ENCODE measurements at places on chromosomes 2 and 18. TPM values are rescaled to one million over a fixed set of nuclear protein-coding genes. Genes with fewer than 3 reads are reported as not detected.

DNA sequence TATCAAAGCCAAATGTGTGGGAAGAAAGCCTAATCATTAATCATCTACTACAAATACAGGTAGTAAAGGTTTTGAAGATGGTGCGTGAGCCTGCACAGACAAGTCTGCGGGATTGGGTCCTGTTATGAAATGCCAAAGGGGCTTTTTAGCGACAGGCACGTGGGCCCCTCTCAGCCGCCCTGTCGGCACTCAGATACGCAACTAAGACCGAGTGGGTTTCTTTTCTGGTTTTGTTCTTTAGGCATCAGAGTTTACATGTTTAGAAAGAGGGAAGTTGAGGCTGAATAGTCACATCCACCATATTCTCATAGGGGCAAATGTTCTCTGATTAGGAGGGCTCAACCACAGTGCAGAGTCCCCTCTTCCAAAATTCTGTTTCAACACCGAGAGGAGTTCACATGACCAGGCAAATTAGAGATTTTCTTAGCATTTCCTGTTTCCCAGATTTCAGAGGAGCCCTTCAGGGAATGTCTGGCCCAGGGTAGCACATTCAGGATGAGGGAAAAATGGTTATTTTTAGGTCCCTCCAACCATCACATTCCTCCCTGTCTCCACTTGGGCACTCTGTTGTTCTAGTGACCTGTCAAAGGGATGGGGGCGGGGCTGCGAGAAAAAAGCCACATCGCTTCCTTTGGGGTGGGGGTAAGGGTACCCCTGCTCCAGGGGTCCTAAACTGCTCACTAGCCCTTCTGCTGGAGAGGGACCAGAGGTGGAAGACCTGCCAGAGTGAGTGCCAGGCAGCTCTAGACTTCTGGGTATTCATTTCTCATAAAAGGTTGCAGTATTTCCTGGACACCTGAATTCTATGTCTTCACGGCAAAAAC, 159.2 kb downstream of the BCL2 start:
- no peak for DNase-seq

- no peak for DNase-seq
Measured at GRCh38 chr18:63109802-63110201, 209.8 kb downstream of the BCL2 start.

DNA sequence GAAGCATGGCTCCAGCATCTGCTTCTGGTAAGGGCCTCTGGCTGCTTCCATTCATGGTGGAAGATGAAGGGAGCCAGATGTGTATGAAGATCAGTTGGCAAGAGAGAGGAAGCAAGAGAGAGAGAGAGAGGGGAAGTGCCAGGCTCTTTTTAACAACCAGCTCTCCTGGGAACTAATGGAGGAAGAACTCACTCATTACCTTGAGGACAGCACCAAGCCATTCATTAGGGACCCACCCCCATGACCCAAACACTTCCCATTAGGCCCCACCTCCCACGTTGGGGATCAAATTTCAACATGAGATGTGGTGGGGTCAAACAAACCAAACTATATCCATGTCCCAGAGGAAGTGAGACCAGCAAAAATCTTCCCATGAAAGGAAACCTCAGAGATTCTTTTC, 124.8 kb upstream of the SIX2 start:
- no peak for DNase-seq

- no peak for DNase-seq
Measured at GRCh38 chr2:209977386-209978239, 24.8 kb upstream of the RPE start.

DNA sequence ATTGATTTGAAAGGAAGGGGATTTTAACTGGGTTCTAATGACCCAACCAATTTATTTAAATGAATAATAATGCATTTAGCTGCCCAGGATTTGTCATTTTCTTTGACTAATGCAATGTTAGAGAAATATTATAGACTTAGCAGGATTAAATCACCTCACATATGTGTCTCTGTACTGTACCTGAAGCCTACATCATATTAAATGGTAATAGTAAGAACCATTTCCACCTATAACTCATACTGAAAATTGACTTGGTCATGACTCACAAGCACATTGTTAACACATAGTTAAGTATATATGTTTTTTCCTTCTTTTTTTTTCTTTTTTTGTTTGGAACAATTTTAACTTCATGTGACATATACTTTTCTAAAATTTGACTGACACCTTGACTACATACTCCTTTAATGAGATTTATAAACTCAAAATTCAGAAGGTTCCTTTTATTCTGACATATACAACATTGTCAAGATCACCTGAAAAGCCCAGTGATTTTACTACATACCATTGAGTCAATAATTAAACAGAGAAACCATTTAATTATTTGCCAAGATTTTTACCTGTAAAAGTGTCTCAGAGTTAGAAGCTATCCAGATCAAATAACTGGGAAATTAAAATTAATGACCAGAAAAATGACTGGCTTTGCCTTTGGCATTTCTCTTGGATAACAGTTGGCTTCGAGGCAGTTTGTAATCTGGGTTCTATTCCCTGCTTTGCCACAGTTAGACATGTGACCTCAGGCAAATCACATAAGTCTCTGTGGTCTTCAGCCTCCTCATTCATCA, 58.8 kb upstream of the CDC42EP3 start:
- DNase-seq, result no peak

GRCh38 chr2:215657844-215658243, 222.0 kb upstream of the FN1 start:
- no peak for DNase-seq

GRCh38 chr2:225660262-225661131, 261.0 kb downstream of the NYAP2 start:
- peak; percentile 81 for DNase-seq

Gene C2orf78
- total RNA-seq, result 0.37 TPM

DNA sequence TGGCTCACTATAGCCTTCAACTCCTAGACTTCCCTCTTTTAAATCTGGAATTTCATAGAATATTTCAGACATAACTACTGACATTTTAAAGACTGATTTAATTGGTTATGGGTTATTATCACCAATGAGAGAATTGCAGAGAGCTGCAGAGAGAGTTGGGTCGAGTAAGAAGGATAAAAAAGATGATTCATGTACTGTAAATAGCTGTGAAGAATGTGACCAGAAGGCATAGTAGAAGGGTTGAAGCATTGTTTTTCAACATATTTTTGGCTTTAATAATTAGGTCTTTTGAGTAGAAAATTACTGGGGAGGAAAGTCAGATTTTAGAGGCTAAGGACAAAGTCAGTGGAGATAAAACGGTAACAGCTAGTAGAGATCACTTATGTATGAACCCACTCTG, 503.2 kb upstream of the SLC8A1 start:
- no peak for DNase-seq

GRCh38 chr2:58594175-58594574, 353.1 kb upstream of the FANCL start:
- peak; percentile 22 for DNase-seq

Gene GALNT3
- total RNA-seq, result 20.5 TPM

GRCh38 chr2:231709636-231709980, 1.3 kb downstream of the PTMA start:
- no peak for DNase-seq

GRCh38 chr2:182148344-182148743, 162.7 kb downstream of the PPP1R1C start:
- no peak for DNase-seq

- DNase-seq, result no peak
Measured at GRCh38 chr2:203360833-203361430, 32.7 kb downstream of the ABI2 start.

DNA sequence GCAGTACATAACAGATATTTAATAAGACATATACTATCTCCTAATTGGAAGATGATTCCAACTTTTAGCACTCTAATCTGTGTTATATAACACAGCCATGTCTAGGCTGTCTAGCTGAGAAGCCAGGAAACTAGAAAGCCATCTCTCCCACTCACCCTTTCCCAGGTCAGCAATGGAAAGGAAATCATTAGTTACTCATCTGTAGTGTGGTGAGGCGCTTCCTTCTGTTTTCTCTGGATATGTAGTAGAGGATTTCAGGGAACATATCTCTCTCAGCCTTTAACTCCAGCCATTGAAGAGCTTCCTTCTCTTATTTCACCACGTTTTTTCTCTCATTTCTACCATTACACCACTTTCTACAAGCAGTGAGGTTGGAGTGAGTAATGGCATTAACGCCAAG, 19.4 kb downstream of the RBBP8 start:
- no peak for DNase-seq

Gene SMCHD1
- 30.9 TPM for total RNA-seq

Gene GALNT13
- total RNA-seq, result 8.8 TPM

- DNase-seq, result no peak
Measured at GRCh38 chr2:42314892-42315468, 46.0 kb downstream of the COX7A2L start.

- no peak for DNase-seq
Measured at GRCh38 chr2:229910147-229910831, 11.5 kb downstream of the TRIP12 start.

Gene RAD51AP2
- 0.30 TPM for total RNA-seq

DNA sequence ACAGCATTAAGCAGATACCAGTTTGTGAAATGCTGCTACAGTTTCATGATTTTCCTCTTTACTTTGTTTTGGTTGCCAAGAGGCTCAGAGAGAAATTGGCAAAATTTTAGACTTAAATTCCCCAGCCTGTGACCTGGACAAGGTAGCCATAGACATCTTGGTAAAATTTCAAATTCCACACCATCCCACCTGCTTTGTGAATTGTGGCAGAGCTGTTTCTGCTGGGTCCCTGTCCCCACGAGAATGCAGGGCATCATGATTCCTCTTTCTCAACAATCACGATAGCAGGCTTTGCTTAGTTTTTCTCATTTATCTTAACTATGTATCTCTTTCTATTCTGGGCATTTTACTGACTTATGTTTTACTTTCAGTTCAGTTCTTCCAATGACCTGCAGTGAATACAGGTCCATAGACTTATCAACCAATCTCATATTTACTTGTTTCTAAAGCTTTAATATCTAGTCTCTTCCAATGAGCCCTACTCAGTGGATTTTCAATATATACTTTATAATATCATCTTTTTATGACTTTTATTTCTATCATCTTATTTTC, 351.6 kb downstream of the SOCS6 start:
- DNase-seq, result no peak

GRCh38 chr2:239934571-239935171, 90.5 kb downstream of the NDUFA10 start:
- peak; percentile 81 for DNase-seq

GRCh38 chr2:238158509-238159070, at the start of gene ERFE:
TSS of gene ERFE (plus strand) at chr2:238158970. CDS start at chr2:238159008, 38 bp downstream.
- DNase-seq, result peak; percentile 66

DNA sequence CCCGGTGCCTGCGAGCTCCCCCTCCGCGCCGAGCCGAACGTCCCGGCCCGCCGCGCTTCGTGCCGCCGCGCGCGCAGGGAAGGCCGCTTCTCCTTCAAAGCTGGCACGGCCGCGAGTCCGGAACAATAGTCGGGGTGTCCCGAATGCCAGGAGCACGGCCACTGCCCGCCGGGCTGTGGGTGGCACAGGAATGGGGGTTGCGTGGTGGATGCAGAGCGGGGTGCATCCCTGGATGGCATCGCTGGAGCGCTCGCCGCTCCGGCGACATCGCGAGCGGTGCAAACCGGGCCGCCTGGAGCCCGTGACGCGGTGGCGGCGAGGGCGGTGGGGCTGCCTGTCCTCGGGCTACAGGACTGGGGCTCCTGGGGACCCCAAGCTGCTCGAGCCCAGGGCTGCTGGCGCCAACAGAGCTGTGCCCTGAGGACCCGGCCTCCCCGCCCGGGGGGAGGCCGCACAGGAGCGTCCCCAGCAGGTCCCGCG, 1.1 kb upstream of the SATB2 start:
- no peak for DNase-seq

Gene EML6
- 2.5 TPM for total RNA-seq

DNA sequence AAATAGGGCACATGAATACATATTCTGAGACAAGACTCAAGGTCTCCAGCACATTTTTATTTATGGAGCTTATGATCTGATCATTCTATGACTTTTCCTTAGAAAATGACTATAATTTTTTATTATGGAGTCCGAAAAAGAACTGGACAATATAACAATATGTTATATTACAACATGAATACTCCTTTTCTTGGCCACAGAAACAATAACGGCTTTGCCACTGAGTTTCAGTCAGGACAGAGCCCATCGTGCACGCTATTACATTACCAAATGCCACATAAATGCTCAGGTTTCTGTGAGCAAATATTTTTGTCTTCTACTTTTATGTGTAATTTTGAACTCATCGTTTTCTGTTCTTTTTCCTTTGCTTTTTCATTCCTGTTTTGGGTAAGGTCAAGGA, 509.2 kb upstream of the ZEB2 start:
- DNase-seq, result no peak

- no peak for DNase-seq
Measured at GRCh38 chr18:75364512-75365253, 62.8 kb downstream of the SMIM21 start.

DNA sequence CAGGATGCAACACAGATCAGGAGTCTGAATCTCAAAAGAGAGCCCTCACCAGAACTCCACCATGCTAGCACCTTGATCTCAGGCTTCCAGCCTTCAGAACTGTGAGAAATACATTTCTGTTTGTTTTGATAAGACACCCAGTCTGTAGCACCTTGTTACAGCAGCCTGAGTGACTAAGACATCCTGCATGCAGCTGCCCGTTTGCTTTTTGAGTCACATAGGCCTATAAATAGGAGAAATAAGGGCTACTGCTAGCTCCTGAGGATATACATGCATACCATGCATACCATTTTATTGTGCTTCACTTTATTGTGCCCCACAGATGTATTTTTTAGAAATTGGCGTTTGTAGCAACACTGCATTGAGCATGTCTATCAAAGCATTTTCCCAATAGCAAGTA, 337.8 kb downstream of the CDH2 start:
- DNase-seq, result no peak

DNA sequence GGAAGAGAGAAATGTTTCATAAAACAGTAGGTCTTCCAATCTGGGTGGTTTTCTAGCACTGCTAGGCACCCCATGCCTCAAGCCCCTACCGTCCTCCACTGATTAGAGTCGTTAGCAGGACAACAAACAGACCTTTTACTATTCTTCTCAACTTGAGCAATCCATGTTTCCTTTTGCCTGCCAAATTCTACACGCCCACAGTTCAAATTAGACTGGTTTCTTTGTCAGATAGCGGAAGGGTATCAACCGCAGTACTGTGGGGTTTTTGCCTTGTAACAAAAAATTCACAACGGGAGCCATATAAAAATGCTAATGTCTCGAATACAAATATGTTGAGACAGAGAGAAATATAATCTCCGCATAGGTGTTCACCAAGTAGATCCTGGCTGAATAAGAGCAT, 59.9 kb downstream of the VIT start:
- DNase-seq, result no peak

DNA sequence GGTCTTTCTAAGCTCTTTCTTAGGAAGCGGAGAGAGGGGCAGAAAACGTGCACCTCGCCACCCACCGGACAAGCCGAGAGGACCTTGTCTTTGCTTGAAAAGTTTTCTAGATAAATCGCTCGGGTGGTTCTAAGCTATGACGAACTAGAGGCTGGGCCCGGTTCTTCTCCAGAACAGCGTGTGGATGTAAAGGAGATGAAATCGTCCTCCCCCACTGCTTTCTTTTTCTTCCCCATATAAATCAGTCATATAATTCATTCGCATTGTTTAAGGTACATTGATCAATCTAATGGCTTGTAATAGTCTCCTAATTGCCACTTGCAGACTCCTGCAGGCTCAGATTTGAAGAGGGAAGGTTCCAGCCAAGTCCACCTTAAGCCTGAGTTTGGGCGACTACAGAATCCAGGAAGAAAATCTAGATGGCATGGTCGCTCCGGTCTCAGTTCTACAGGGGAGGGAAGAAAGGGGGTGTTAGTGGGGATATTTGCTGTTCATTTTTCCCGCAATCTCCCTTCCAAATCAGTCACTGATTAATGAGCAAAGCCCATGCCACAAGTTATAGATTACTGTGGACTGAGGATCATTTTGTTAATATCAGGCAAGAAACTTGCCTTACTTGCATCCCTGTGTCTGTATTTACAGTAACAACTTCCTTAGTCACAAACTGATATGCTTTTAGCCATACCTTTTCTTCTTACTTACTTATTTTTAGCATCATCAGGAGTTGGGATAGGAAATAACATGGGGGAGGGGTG, 5.6 kb upstream of the SP9 start:
- DNase-seq, result no peak
